ENCODE measurements at places on chromosomes 7 and 10.

DNA sequence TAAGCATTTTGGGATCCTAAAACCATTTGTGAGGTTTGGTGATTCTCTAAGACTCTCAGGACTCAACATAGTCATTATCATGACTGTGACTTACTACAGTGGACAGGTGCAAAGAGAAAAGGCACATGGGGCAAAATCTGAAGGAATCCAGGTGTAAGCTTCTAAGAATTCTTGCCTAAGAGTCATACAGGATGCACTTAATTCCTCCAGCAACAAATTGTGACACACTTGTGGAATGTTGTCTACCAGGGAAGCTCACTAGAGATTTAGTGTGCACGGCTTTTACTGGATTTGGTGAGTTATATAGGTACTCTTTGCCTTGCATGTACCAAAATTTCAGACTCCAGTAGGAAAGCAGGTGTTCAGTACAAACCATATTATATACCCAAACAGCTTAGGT is 47.9 kb downstream of the WAC start:
- DNase-seq = no peak

DNA sequence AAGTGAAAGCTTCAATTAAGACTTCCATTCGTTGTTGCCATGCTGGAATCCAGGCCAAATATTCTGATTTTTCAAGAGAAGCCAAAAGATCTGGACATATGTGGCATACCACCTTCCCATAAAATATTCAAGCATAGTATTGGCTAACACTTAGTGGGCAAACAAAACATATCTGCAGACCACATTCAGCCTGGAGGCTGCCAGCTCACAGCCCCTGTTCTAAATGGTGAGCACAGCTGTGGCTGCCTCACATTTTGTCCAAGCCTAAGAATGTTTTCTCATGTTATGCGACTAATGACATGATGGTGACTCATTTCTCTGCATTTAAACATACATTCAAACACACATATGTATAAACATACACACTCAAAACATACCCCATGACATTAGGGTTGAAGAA is 10.6 kb upstream of the CALU start:
- DNase-seq = no peak

GRCh38 chr7:137342828-137343261 is 688 bp downstream of the PTN start:
- DNase-seq = no peak

- DNase-seq = no peak
These were observed 1.5 kb downstream of the GDF2 start for GRCh38 chr10:47323636-47324296.

DNA sequence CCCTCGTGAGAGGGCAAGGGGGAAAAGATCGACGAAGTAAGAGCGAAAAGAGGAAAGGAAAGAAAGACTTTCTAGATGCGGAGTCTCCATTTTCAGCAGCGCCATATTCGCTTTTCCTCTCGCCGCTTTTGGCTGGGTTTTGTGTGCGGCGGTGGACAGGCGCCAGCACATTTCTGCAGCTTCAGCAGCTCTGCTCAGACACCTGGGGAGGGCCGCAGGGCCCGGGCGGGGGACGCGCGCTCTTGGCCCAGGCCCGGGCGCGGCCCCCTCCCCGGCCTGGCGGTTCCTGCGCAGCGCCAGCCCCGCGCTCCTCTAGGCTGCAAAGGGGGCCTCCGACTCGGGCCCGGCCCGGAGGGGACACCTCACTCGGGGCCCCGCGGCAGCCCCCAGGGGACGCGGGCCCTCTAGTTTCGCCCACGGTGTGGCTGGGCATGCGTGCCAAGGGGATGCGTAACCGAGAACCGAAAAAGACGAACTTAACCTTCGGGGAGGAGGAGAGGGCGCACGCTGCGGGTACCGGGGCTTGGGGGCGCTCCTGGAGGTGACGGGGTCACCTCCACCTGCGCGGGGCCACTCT is 34.5 kb upstream of the EBLN1 start:
- DNase-seq = peak; percentile 60

DNA sequence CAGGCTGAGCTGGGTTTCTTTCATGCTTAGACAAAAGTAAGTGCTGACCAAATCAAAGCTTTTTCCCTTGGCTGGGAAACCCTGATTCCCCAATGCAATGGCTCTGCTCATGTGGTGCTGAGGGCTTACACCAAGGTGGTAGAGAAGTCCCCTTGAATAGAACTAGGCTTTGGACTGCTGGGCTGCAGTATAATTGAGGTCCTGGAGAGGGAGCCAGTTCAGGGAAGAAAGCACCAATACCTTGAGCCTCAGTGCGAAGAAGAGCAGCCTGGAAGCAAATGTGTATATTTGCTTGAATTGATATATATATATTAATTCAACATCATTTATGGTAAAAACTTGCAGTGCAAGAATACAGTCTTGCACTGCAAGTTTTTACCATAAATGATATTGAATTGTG is 391.1 kb downstream of the RPS24 start:
- peak; percentile 6 for DNase-seq

DNA sequence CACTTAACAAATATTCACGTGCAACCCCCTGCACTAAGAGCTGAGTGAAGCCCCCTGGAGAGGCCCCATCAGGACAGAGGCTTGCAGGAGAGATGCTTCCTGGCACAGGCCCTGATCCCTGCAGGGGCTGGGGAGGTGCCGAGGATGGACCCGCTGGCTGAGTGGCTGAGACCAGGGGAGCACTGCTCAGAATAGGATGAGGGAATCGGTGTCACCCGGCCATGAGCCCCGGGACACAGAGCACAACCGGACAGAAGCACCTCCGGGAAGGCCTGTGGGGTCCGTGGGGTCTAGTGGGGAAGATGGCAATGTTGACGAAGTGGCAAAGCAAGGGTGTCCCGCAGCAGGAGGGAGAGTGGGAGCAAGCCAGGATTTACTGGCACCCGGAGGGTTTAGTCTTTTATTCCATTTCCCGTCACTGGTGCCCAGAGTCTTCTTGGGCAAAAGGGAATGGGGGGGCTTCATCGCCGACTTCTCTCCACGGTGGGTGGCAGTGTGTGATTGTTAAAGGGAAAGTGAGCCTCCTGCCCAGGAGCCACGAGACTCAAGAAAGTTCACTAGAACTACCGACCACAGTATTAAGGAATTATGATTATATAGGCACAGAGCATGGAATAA is 140.7 kb downstream of the ADARB2 start:
- no peak for DNase-seq

GRCh38 chr10:72557362-72557761 is 68.5 kb downstream of the MICU1 start:
- DNase-seq = no peak

DNA sequence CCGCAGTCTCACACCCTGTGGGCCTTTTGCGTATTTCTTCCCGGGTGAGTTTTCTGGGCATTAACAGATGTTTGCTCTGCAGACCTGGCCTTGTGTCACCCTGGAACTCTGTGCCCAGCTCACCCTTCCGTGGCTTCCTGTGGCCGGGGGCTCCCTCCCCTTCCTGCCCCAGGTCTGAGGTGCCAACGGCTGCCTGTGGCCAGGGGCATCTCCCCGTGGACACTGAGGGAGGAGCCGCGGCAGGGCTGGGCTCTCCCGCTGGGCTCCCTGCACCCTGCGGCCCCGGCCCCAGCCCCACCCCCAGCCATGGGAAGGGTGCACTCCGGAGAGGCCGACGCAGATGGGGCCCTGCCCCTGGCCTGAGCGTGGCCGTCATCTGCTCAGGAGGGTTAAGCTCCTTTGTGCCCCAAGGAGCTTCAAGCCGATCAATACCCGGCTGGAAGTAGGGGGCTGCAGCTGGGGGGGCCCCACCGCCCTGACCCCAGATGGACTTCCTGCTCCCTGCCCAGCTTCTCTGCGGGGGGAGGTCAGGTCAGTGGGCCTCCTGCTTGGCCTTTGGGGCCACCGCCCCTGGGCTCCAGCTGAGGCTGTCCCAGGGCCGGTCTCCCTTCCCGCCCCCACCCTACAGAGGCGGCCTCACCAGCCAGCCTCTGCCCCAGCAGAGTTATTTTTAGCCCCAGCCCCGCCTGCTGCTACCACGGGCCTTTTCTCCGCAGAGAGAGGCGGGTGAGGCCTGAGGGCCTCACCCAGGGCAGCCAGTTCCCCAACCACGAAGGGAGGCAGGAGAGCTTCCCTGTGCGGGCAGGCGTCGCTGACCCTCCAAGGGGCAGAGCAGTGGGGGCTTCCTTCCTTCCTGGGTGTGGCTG is 24.2 kb downstream of the PWWP2B start:
- no peak for DNase-seq

GRCh38 chr10:88852327-88852726 is 683 bp upstream of the ANKRD22 start:
- no peak for DNase-seq

- no peak for DNase-seq
These were observed 242.0 kb downstream of the BICC1 start for GRCh38 chr10:58754469-58755339.

GRCh38 chr10:306675-307185 is 171.5 kb downstream of the ZMYND11 start:
- no peak for DNase-seq

GRCh38 chr10:86020134-86020533 is 346.5 kb downstream of the GRID1 start:
- no peak for DNase-seq

DNA sequence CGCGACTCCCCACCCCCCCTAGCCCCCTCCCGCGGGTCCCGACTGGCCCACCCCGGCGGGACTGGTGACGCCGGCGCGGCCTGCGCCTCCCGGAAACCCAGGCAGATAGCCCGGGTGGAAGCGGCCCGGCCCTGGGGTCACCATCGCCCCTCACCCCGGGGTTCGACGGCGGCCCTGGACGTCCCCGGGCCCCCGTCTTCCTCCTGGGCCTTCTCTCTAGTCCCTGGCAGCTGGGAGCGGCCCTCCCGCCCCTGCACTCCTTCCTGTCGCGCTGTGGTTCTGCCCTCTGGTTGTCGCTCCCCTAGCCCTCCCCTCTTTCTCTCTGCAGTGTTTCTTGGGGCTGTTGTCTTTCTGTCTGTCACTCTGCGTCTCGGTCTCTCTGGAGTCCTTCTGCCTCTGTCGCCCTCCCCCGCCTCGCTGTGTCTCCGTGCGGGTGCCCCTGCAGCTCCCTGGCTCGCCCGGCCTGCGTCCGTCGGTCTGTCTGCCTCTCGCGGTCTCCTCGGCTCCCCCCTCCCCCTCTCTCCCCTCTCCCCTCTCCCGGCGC is 90.5 kb upstream of the PAX2 start:
- no peak for DNase-seq

GRCh38 chr7:88429382-88429781 is 122.7 kb upstream of the STEAP4 start:
- DNase-seq = peak; percentile 2

- DNase-seq = no peak
These were observed 649.1 kb downstream of the INHBA start for GRCh38 chr7:41053820-41054219.

DNA sequence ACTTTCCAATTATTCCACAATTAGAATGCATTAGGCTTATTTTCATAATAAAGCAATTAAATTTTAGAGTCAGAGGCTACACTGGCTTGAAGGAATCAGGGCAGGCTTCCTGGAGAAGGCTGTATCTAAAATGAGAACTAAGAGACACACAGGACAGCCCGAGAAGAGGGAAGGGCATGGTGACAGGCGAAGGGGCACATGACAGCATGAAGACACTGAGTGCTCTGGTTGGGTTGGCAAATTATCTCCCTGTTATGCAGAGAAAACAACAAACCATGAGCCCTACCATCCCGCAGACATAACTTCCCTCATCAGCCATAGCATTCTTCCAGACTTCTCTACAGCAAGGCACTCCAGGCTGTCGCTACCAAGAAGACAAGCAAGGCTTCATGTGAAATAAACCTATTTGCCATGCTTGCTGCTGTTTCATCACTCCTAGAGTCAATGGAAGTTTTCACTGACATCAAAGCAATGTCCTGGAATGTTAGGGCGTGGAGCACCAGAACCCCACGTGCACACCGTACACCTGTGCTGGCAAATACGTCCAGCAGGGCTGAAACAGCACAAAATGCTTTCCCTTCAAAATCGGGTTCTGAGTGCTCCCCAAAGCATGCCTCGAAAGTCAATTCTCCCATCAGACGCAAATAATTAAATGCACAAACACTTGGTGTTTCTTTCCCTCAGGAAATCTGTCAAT is 21.3 kb downstream of the VOPP1 start:
- DNase-seq = no peak

DNA sequence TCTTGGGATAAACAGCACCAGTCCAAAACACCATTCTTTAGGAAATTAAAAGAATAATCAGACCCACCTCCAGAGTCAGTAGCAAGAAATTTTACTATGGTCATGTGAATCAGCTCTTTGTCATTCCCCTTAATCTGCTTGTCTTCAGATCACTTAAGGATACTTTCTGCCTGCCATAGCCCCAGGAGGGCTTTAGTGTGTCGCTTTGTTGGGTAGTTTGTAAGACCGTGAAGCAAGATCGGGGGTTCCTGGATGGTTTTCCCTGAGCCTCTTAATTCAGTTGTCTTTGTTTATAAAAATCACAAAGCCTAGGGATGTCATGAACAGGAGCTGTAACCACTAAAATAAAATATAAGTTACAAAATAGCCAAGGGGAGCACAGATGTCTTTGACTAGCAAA is 223.6 kb downstream of the RELN start:
- no peak for DNase-seq

DNA sequence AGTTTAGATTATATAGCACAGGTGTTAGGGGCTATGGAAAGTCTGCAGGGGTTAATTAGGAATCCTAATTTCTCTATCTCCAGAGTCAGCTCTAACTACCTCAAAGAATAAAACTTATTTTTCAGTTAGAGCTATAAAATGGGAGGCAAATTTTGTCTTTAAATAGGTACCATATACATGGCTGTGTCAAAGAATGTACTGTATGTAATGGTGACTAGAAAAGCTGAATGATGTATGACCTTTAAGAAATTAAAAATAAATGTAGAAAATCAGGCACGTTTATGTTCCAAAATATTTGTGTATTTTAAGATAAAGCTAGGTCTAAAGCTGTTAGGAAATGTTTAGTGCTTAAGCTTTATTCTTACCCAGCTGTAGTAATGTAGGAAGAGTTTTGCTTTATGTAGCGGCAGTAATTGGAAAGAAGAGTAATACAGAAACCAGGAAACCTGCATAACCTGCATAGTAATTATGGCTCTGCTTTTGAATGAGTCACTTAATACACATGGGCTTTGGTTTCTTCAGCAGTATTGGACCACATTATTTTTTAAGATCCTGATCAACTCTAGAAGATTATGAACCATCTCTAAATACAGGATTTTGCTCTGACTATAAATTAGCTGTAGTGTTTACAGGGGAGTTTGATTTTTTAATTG is 85.0 kb downstream of the KMT2E start:
- peak; percentile 74 for DNase-seq

GRCh38 chr10:112953174-112954159 is 3.4 kb downstream of the TCF7L2 start:
- no peak for DNase-seq

DNA sequence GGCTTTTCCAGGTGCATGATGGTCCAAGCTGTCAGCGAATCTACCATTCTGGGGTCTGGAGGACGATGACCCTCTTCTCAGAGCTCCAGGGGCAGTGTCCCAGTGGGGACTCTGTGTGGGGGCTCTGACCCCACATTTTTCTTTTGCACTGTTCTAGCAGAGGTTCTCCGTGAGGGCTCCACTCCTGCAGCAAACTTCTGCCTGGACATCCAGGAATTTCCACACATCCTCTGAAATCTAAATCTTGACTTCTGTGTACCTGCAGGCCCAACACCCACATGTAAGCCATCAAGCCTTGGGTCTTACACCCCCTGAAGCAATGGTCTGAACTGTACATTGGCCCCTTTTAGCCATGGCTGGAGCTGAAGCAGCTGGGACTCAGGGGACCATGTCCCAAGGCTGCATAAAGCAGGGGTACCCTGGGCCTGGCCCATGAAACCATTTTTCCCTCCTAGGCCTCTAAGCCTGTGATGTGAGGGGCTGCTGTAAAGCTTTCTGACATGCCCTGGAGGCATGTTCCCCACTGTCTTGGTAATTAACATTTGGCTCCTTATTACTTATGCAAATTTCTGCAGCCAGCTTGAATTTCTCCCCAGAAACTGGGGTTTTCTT is 86.9 kb downstream of the ZNF783 start:
- no peak for DNase-seq
